Stimulated activated CD4-positive, alpha-beta T cell treated with anti-CD3 and anti-CD28 coated beads, TNF-alpha, amount 100 ng/mL, for 24 hours (primary cell): ENCODE measurements at places on chromosomes 12 and 14.
A peak's percentile ranks its signal among the peaks of the same experiment; 100 is the strongest.

DNA sequence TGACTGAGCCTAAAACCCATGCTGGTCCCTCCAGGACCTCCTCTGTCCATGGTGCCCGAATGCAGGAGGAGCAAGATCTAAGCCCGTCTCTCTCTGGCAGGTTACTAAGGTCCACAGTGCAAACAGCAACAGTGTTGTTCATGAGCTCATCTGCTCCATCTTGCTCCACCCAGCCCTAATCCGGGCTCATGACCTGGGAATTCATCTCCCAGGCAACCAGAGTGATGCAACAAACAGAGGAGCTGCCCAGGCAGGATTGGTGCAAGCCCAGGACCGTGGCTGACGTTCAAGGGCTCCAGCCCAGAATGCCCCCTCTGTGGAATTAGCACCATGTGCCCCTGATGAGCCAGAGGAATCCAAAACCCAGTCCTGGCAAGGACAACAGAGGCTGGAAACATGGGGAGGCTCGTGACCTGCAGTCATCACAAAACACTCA lies 29.9 kb downstream of the HSPB8 start:
- no peak for DNase-seq

GRCh38 chr14:58129208-58129607 lies 22.8 kb downstream of the ARMH4 start:
- no peak for DNase-seq

GRCh38 chr14:56333359-56334292 lies 215.4 kb downstream of the PELI2 start:
- no peak for DNase-seq

GRCh38 chr12:48961801-48962200 lies 4.5 kb upstream of the ARF3 start:
- no peak for DNase-seq

- DNase-seq, result peak; percentile 52
These were observed 835 bp downstream of the VEZT start for GRCh38 chr12:95218150-95219133.

DNA sequence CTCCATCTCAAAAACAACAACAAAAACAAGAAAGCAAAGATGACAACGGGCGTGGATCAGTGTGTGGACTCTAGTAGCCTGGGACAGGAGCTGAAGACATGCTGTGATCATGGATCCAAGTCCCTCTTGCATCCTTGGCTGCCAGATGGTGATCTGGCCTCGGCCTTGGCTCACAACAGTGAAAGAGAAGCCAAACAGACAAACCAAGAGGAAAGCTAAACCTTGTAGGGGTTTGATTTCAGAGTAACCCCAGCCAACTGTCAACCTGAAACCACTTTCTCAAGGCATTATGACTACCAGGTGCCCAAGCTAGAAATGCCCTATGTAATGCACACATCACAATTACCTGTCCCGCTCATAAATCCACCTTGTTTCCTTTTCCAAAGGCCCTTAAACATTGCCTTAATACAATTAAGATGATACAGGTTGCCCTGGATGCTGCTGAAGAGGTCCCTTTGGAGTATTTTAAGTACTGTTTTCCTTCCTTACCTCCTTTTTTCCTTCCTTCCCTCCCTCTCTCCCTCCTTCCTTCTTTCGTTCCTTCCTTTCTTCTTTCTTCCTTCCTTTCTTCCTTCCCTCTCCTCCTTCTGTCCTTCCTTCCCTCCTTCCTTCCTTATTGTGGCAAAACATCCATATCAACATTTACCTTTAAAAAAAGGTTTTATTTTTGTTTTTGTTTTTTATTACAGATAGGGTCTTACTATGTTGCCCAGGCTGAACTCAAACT lies 41.4 kb upstream of the NINJ2 start:
- no peak for DNase-seq

DNA sequence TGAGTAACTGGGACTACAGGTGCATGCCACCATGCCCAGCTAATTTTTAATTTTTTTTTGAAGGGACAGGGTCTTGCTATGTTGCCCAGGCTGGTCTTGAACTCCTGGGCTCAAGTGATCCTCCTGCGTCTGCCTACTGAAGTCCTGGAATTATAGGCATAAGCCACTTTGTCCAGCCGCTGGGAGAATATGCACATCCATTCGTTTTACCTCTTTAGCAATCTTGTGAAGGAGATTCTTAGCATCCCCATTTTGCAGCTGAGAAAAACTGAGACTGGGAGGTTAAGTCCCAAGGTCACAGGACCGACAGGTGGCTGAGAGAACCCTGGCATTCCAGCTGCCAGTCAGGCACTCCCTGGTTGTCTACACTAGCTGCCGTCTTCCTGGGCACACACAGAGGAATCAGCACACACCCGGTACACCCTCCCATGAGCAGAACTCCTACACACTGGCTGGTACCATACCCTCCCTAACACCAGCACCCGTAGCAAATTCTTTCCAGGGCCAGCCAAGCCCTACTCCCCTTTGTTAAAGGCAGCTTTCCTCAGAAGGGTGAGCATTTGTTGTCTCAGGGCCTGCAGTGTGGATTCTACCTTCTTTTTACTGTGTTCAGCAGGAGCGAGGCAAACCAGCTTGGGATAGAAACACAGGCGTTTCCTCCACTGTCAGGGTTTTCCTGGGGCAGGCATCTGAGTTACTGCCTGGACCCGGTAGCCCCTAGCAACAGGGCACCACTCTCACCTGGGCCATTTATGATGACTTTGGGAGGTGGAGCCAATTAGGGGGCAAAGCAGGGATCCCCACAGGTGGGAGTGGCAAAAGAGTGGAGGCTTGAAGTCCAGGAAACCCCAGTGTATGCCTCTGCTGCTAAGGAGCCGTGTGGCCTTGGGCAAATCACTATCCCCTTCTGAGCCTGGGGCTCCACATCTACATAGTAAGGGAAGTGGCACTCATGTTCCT lies 70.2 kb downstream of the IRF2BPL start:
- no peak for DNase-seq
